ENCODE measurements at places on chromosomes 1 and 21.

GRCh38 chr1:89815611-89816010 is 5.2 kb upstream of the LRRC8D start:
- DNase-seq: no peak

DNA sequence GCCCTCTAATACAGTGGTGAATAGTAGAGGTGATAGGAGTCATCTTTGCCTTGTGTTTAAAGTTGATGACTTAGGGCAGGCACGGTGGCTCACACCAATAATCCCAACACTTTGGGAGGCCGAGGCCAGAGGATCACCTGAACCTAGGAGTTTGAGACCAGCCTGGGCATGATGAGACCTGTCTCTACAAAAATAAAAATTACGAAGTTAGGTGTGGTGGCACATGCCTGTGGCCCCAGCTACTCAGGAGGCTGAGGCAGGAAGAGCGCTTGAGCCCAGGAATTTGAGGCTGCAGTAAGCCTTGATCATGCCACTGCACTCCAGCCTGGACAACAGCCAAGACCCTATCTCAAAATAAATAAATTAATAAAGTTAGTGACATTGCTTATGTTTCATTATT is 26.6 kb downstream of the CAPZA1 start:
- DNase-seq: no peak

DNA sequence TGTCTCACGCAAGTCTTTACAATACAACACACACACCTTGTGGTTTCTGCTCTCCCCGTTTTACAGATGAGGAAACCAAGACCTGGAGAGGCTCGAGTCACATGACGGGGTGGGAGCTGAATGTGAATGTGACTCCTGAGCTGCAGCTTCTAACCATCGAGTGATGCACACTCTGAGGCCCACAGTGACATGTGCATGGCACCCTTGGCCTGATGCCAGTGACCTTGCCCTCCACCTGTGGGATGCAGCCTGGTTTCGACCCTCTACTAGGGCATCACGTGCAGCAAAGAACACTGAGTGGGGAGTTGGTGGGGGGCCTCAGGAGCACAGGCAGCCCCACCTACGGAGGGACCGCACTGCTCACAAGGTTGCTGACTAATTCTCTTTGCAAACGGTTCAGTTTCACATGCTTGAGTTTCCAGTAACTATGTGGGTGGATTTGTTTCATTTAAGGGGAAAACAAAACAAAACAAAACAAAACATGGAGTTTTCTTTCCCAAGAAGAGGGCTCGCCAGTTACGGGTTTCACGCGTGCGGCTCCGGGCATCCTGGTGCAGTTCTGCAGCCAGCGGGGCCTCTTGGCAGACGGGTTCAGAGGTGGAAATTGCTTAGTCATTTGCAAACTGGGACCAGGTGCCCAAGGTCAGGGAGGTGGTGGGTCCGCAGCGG is 22.9 kb downstream of the SPSB1 start:
- no peak for DNase-seq

GRCh38 chr21:26583769-26584168 is 10.7 kb upstream of the CYYR1 start:
- DNase-seq: no peak

DNA sequence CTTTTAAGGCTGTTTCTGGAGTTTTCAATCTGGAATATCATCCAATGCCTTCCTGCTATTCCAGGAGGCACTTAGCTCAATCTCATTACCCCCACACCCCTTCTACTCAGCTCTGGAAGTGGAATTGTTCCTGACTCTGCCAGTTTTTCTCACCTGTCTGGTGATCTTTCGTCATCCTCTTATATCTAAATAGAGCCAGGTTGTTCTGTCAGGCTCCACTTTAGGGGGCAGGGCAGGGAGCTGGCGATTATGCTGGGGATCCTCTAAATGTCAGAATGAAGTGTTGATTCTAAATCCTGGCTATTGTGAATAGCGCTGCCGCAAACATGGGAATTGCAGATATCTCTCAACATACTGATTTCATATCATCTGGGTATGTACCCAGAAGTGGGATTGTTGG is 63.6 kb upstream of the ETV3 start:
- peak; percentile 6 for DNase-seq

- DNase-seq: no peak
Observed at GRCh38 chr1:110485725-110486124, 33.2 kb downstream of the KCNA10 start.

GRCh38 chr1:56199956-56200355 is 379.4 kb downstream of the PLPP3 start:
- DNase-seq: no peak

DNA sequence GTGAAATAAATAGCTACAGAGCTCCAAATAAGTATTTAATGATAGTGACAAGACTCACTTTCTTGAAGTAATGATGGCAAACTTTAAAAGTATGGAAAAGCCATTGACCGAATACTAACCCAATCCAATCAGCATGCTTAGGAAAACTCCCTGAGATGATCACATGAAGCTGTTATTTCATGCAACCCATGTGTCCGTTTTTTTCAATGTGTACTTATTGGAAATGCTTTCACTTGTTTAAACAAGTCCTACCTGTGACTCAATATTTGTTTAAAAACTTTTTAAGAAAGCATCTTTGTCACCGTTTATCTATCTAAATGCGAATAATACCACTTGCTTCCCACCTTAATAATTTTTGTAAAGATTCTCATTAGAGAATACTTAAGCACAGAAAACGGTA is 185.8 kb downstream of the NRIP1 start:
- no peak for DNase-seq

- DNase-seq: no peak
Observed at GRCh38 chr1:47568763-47569162, 130.9 kb downstream of the FOXD2 start.

DNA sequence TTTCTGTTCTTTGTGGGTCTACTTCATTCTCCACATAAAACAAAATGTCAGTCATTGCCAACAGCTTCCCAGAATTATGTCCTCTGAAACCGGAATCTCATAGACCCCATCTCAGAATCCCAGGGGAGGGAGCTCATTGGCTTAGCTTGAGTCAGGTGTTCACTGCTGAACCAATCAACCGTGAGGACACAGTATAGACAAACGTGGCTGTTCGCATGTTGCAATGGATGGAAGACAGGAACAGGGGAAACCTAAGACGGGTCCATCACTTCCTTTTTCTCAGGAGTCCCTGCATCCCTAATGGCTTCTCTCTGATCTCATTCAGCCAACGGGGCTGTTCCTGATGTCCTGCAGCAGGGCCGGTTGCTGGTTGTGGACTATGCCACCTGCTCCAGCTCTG is 9.1 kb downstream of the CELA2A start:
- no peak for DNase-seq

DNA sequence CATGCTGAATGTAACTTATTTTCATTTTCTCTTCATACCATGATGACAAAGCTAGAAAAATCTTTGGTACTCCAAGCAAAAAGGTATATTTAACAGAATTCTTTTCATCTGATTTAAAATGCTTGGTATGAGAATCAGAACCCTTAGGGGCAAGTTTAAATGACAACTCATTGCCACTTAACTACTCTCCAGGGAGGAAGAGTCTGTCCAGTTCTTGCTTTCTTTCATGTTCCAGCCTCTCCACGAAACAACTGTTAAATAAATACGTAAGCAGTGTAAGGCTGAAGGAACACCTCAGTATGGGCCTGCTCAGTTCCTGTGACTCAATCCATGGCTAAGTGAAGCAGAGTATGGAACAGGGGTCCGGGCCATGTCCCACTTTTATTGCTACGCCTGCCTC is 1.6 kb downstream of the LCE2A start:
- no peak for DNase-seq

- no peak for DNase-seq
Observed at GRCh38 chr1:22461678-22462527, 10.3 kb downstream of the ZBTB40 start.

- no peak for DNase-seq
Observed at GRCh38 chr1:92167151-92167550, 50.6 kb upstream of the C1orf146 start.

DNA sequence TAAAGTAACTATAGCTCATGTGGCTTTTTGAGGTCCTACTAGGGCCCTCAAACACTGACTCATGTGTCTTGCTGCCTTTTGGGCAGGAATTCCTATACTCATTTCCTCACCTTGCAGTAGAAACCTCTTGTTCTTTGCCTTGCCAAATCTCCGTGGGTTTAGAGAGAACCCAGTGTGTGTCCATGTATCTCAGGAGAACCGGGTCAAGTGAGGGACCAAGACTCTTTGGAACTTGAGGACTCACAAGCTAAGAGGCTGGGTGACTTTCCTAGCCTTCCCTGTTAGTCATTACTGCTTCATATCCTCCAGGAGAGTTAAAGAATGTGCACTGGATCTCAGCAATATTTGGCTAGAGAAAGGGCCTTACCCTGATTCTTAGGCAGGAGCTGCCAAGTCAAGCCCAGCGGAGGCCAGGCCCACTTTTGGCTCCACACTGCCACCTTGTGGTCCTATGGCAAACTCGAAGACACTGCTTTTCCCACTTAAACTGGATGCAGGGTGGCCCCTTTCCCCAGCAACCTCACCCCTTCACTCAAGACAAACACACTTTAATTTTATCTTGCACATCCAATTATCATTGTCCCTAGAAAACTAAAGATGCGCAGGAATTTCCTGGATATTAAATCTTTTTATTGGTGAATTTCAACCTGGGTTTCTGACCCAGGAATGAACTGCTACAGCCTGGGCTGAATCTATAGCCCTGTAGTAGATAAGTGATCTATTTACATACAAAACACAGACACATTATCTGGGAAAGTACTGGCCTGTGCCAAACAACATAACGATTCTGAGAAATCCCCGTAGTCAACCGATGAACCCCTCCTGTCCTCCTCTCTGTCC is 10.6 kb downstream of the AVPR1B start:
- peak; percentile 90 for DNase-seq

GRCh38 chr1:117101334-117101733 is 20.2 kb downstream of the TRIM45 start:
- DNase-seq: no peak

- DNase-seq: no peak
Observed at GRCh38 chr1:184767591-184767990, 12.9 kb upstream of the EDEM3 start.

DNA sequence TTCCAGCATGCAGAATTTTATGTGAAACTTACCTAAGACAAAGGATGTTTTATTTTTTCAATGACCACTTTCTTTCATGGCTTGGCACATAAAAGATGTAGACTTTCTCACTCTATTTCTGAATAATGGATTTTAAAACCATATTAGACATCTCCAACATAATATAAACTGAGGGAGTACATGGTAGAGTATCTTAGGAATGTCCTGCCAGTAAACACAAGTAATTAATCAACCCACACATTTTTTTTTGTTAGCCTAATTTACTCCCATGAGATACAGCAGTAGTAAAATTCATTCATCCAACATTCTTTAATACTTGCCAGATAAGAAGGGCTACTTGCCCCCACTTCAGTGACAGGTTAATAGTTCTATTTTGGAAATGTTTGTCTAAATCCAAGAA is 235.4 kb upstream of the ADAMTS5 start:
- DNase-seq: no peak

- no peak for DNase-seq
Observed at GRCh38 chr1:183030053-183030452, 6.8 kb downstream of the LAMC1 start.

DNA sequence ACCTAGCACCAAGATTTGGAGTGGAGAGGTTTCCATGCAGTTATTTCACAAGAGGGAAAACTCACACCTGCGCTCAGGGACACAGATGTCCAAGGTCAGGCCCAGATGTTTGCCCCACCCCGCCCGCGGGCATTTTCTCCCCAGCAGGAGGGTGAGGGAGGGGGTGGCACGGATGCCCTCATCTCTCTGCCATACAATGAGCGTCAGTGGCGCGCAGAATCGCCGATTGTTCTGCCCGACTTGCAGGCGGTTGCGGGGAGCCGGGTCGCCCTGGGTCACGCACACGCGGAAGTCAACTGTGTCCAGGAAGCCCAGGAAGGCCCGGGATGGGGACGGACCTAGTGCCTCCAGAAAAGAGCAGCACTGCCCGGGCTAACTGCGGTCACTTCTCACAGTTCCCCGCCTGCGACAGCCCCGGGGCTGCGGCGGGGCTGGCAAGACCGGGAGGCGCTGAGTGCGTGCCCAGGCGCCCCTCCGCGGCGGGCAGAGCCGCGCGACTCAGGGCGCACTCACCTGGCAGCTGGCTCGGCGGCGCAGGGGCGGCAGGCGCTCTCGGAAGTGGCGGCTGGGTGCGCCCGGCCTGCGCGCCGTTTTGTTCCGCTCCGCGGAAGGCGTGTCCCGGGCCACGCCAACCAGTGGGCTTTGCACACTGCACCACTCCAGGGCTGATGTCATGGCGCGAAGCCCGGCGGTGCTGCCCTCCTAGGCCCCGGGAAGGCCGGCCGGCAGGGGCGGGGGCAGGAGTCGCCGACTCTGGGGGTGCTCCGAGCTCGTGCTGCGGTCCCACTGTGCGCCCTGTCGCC is at the start of gene CSRP1:
TSS of gene CSRP1 (minus strand) at position 567 of the 803 bp plus-strand sequence. CDS start 10,820 bp downstream, outside the sequence.
- DNase-seq: peak; percentile 73

DNA sequence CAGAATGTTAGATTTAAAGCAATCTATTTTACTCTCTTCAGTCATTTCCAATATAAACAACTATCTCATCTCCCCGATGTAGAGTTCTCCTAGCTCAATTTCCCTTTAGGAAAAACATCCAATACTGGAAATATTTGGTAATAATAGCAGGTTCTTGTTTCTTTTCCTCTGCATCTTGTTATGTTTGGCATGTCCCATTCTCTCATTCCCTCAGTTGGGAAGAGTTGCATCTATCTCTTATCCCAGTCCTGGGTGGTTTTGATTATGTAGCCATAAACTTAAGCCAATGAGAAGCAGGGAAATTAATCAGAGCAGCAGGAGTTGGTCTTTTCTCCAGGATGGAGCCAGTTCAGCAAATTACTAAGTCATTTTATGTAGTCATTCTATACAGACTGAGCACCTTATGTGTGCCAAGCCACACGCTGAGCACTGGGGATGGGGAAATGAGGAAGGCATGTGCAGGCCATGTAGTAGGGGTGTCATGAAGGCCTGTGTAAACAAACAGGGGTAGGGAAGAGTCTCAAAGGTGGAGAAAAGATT is 418.2 kb upstream of the NFIA start:
- no peak for DNase-seq

DNA sequence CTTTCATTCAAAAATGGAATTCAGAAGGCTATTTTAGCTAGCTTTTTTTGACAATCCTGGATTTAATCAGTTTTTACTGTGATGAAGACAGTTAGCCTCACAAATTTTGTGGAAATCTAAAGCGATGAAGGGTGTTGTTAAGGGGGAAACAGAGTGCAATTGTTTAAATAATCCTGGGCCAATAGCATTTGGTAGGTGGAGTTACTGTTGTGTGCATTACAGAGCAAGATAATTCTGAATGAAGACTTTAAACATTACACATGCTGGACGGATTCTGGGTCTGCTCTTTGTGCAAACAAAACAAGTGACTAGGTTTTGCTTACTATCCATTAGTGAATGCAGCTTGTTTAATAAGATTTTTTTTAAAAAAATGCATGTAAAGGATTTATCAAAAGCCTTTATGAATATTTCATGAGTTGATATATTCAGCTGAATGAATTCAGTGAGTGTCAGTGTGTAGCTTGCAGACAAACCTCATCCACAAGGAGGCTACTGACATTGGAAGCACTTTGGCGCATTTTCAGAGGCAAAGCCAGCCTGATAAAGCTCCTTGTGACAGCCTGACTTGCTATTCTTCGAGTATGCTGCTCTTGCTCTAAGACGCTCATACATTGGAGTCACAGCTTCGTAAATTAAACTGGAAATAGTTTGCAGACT is 199.6 kb downstream of the PDE4B start:
- DNase-seq: no peak

GRCh38 chr1:92329347-92330129 is 30.7 kb downstream of the RPAP2 start:
- no peak for DNase-seq
